ENCODE measurements at places on chromosomes 11 and 22.

DNA sequence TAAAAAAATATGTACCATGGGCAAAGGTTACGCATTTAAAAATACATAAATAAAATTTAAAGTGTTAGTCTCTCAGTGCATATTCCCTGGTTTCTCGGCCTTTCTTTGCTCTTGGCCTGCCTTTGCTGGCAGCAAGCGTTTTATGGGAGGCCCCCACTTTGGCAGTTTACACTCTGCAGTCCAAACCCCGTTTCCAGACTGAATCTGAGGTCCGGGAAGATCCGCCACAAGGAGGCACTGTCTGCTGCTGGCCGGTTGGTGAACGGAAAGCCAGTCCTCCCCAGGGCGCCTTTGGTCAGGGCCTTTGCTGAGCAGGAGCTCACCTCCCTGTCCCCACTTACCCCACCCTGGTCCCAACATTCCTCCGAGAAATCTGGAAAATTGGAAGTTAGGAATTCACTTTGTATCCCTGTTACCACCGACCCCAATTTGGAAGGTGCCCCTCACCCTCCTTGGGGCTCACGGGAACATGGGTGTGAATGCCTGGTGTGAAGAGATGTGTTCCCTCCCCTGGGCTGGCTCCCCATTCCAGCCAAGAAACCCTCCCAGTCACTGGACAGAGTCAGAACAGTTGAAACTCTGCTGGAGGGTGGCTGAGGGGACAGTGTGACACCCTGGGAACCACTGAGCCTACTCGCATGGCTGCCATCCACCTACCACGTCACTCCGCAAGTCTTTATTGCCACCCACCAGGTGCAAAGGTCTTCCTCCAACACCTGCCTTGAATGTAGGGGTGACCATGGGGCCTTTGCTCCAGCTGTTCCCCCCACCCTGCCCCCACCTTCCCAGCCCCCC lies 9.4 kb upstream of the SF1 start:
- DNase-seq: peak; percentile 35

- DNase-seq: no peak
These were observed 34.9 kb downstream of the MAPK1 start for GRCh38 chr22:21832291-21833290.

DNA sequence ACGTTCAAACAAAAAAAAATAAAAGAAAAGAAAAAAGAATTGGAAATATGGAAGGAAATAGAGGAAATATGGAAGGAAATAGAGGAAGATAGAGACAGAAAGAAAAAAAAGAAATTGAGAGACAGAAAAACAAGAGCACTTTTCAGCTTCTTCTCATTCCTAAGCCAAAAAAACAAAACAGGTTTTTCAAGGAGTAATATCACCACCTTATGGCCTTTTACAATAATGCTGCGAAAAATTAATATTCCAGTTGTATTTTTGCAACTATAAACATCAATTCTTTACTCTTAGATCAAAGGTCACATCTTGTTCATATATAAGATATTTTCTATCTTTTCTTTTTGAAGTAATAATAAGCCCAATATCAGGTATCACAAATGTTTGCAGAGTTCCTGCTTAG lies 328.3 kb downstream of the FAT3 start:
- no peak for DNase-seq

DNA sequence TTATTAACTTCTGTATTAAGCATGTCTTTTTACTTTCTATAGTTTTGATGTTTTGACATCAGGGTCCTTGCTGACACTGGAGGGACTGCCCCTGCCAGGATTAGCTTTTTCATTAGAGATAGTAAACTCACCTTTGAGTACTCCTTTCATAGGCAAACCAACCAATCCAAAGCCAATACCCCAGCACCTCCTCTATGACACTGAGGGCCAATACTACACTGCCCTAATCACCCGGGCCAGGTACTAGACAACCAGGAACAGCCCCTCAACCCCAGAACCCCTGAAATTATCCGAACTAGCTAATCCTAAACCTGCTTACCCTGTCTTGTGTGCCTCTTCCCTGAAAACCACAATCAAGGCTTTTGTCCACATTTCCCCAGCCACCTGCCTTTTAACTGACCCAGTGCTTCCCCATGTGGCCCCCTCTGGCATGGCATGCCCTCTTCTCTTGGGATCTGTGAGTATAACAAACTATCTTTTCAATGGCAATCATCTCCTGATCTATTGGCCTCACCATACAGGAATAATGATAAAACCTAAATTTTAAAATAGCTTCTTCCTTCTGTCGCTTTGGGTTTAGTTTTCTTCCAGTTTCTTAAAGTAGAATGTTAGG lies 31.2 kb downstream of the RAB6A start:
- DNase-seq: no peak

GRCh38 chr11:88482871-88483301 lies 145.3 kb upstream of the CTSC start:
- DNase-seq: no peak

GRCh38 chr22:45202333-45203149 lies 38.2 kb downstream of the KIAA0930 start:
- DNase-seq: no peak

DNA sequence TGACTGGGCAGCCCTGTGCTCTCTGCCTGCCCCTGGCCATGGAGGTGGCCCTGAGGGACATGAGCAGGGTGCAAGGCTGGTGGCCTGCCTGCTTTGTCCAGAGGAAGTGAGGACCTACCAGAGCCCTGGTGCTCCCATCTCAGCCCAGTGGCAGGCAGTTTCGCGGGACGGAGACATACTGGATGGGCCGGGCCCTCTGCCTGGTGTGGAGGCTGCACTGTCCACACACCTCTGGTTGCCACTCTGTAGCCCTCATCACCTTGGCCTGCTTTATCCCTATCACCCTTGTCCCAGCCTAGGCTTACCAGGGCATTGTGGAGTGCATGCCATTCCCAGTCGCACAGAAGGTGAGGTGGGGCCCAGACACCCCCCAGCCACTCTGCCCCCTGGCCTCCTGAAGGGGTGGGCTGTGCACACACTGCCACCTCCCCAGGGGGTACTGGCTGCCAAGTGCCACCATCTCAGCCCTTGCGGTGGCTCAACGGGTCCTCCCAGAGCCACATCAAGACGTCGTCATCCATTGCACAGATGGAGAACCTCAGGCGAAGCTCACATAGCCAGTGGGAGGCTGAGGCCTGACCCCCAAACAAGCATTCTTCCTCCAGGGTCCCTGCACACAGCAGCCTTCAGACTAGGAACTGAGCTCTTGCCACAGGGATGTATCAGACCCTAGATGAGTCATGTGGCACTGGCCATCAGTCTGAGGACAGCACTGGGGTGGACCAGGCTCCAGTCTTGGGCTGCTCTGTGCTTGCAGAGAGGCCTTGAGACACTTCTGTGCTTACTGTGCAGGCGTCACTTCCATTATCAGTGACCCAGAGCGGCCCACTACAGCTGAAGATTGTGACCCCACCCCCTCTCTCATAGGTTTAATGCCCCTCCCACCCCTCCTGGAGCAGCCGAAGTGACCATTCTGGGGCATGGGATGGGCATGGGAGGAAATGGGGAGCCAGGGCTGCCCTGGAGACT lies 176.1 kb downstream of the IGLL1 start:
- DNase-seq: no peak

DNA sequence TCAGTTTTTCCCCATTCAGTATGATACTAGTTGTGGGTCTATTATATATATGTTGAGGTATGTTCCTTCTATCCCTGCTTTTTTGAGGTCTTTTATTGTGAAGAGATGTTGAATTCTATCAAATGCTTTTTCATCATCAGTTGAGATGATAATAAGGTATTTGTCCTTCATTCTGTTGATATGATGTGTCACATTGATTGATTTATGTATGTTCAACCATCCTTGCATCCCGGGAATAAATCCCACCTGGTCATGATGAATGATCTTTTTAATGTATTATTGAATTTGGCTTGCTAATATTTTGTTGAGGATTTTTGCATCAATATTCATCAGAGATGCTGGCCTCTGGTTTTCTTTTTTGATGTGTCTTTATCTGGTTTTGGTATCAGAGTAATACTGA lies 26.0 kb downstream of the ENDOD1 start:
- DNase-seq: no peak

- no peak for DNase-seq
These were observed 15.5 kb downstream of the KIAA0930 start for GRCh38 chr22:45224988-45225731.

DNA sequence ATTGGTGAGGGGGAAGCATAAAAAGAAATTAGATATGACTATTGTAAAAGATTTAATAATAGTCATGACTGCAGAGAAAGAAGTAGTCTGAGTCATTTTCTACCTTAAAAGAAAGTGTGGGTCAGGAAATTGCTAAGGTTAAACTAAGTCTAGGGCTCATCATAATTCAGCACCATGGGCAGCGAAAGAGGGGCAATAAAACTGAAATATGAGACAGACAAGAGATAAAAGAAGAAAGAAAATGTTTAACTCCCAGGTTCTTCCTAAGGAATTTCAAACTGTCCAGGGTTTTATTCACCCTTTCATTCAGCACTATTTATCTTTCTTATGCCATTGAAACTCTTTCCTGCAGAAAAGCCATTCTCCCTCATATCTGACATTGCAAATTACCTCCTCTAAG lies 114.4 kb upstream of the API5 start:
- no peak for DNase-seq

GRCh38 chr11:44790211-44790610 lies 63.4 kb downstream of the TSPAN18 start:
- DNase-seq: no peak

DNA sequence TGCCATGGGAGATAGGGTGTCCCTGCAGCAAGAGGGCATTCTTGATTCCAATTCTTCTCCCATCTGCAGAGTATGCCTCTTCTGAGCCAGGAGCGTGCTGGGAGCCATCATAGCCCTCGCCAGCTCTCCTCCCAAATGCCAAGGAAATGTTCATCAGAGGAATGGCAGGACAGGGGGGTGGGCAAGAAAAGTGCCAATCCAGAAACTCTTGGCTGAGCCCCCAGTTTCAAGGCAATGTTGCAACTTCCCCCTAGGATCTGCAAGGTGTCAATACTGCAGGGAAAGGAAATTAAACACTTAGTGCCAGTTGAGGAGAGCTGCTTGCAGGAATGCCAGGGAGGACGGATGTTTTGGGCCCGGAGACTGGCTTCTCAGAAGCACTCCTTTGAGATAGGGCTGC lies 94.8 kb upstream of the PRDM11 start:
- DNase-seq: no peak

DNA sequence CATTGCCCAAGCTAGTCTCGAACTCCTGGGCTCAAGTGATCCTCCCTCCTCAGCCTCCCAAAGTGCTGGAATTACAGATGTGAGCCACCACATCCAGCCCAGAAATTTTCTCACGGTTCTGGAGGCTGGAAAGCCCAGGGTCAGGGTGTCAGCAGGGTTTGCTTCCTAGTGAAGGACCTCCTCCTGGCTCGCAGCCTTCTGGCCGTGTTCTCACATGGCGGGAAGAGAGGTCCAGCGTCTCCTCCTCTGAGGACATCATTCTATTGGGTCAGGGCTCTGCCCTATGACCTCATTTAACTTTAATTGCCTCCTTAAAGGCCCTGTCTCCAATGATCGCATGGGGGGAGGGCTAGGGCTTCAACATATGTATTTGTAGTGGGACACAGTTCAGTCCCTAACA lies 38.1 kb downstream of the SDHAF2 start:
- DNase-seq: no peak

DNA sequence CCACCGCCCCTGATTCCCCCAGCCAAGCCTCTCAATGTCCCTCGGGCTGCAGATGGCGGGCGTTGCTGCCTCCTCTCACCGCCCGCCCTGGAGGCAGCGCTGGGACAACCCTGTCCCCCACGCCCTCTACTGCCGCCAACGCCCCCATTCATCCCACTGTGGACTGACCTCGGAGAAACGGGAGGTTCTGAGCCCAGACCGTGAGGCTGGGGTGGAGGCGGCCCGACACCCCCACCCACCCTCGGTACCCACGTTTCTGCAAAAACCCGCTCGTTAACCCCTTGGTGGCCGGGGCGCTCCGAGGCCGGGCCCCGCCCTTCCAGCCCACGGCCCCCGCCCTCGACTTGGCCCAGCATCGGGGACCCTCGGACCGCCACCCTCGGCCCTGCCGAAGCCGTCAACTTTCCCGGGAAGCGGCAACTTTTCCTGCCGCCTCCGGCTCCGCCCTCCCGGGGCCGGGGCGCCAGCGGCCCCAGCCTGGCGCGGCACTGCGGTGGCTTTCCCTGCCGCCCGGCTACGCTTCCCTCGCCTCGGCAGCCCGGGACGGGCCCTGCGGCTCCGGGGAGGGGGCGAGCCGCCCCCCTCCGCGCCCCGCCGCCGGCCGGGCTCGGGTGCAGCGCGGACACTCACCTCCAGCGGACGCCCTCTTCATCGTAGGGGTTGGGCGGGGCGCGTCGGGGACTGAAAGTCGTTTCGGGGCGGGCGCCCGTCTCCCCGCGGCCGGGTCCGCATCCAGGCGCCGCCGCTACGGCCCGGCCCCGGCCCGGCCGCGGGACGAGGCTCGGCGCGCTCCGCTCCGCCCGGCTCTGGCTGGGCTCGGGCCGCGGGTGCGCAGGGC lies 458 bp downstream of the RTN4R start:
- DNase-seq: no peak

DNA sequence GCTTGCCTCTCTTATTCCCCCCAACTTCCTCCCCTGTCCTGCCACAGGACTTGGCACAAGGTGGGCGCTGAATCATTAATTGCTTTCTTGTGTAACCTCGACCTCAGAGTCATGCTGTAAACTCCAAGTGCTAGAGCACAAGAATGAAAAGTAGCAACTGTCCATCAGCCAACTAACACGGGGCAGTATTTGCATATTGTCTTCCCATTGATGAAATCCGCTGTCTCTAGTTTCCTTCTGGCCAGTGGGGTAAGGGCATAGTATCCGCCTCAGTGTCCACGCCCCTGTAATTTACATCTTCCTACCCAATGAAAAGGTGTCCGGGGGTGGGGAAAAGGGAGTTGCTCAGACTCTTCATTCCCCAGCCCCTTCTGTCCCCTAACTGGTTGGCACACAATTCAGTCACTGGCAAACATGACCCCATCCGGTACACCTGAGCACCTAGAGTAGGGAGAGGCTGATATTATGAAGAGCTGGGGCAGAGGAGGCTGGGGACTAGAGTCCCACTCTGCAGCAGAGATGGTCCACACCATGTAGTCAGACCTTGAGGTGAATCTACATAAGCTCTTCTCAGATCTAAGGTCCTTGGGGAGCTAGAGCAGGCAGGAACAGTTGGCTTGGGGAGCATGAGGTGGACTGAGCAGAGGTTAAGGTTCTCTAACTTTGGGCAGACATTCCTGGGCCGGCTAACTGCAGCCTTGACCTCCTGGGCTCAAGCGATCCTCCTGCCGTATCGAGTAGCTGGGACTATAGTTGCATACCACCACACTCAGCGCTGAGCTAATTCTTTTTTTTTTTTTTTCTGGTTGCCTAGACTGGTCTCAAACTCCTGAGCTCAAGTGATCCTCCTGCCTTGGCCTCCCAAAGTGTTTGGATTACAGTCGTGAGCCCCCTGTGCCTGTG lies 6.8 kb upstream of the GGA1 start:
- DNase-seq: no peak

DNA sequence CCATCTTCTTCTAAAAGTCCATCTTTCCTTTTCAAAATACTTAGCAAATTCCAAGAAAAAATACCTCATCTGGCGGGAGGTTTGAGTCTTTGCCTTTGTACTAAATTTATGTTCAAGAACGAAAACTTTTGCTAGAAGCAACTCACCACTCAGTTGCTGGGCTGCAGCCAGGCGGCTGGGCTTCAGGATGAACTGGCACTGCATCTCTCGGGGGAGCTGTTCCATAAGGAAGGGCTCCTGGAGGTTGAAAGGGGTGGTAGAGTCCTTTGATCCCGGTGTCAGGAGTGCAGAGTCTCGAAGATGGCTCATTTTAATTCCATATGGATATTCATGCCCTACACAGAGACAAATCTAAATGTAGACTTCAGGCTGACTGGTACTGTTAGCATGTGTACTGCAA lies 105.8 kb downstream of the ARHGAP20 start:
- no peak for DNase-seq
